ENCODE measurements at places on chromosomes 16 and 17.

- no peak for DNase-seq
These were observed 101.5 kb downstream of the CLEC16A start for GRCh38 chr16:11045846-11046245.

- peak; percentile 92 for DNase-seq
These were observed at the start of gene PIPOX for GRCh38 chr17:29042679-29043538. Gene PIPOX (plus strand): TSS chr17:29043141. CDS start chr17:29043226, 85 bp downstream.

DNA sequence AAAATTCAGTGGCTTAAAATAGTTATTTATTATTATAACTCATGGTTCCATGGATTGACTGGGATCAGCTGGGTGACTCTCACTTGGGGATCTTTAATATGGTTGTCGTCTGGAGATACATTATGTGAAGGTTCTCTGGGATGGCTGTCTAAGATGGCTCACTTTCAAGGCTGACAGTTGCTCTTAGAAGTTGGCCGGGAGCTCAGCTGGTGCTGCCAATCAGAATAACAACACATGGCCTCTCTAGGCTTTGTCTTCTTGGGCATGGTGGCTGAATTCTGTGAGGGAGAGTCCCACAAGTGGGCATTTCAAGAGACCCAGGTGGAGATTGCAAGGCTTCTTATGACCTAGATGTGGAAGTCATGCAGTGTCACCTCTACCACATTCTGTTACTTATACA, 269.7 kb downstream of the CA10 start:
- DNase-seq: no peak

- DNase-seq: no peak
These were observed 30.5 kb upstream of the CDH8 start for GRCh38 chr16:62066747-62067146.

- DNase-seq: peak; percentile 9
These were observed 6.2 kb downstream of the EFNB3 start for GRCh38 chr17:7711051-7711755.

- DNase-seq: no peak
These were observed 1.8 kb downstream of the DCTPP1 start for GRCh38 chr16:30428055-30428454.

DNA sequence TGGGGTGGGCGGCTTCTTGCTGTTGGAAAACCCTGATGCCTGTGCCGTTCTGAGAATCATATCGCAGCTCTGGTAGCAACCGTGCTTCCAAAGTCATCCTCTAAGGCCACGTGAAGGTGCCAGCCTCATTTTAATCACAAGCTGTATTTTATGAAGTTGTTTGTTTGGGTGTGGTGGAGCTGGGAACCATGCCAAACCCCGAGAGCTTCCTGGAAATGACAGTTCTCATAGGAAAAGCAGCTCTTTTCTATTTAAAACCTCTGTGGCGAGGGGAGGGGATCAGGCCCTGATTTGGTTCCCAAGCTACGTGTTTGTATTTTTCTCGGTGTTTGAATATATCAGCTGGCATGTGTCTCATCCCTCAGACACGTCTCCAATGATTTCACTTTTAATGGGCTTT, 21.7 kb downstream of the KNOP1 start:
- peak; percentile 80 for DNase-seq

DNA sequence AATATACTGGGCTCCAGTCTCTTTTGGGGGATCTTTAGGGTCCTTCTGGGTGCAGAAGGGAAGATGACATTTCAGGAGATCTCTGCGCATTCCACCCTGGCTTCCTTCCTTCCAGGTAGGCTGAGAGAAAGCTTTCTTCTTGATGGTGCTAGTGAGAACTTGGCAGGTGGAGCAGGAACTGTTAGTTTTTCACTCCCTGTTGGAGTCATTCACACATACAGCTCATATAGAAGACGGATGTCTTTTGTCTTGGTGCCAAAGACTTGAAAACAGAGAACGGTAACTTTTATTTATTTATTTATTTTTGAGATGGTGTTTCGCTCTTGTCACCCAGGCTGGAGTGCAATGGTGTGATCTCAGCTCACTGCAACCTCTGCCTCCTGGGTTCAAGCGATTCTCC, 43.9 kb downstream of the PITPNC1 start:
- no peak for DNase-seq

- DNase-seq: no peak
These were observed 47.0 kb downstream of the TMC6 start for GRCh38 chr17:78081551-78081950.

DNA sequence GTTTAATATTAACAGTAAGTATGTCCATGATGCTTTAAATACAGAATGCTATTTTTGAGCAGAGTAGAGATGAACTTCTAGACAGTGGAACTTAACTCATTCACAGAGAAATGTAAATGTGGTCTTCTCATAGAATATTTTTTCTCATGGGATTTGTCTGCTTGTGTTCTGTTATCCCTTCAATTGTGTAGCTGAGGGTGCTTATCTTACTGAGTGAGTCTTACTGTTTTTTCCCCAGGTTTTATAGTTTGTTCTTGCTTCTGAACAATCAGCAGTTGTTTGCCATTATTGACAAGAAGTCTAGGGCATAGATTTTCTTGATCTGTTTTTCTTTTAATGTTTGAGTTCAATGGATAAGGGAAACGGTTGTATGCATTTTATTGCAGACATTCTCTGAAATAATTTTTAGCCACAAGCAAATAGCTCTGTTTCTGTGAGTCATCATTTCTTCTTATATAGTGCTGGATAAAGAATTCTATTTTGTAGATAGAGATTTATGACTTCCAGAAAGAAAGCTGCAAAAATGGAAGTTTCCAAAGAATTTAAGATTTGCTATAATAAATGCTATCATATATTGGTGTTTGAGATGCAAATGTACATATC, 60.5 kb downstream of the NF1 start:
- no peak for DNase-seq

DNA sequence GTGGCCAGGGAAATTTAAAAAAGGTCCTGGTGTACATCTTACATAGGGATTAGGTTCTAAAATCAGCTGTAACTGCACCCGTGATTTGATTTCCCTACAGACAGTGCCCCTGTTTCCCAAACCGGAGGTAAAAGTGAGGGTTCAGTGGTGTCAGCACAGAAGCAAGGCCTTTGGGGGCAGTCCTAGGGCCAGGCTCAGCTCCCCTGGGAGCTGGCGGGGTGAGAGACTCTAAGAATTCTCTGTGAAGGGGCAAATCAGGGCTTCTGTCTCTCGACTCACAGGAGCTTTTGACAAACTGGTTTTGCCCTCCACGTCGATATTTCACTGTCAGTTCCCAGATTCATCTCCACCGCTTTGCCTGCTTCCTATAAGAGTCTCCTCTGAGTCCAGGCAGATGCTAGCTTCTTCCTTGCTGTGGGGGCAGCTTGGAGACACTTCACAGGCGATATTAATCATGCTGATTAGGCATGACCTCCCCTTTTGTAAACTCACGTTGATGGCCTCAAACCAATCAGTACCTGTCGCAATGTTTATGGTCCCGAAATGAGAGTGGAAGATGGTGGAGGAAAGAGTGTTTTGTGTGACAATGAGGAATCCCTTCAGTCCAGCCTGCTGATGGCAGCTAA, 234.2 kb upstream of the TOX3 start:
- DNase-seq: no peak

GRCh38 chr17:50613007-50613992, 21.4 kb upstream of the ABCC3 start:
- DNase-seq: no peak

- no peak for DNase-seq
These were observed 14.3 kb upstream of the SCIMP start for GRCh38 chr17:5248821-5249479.

DNA sequence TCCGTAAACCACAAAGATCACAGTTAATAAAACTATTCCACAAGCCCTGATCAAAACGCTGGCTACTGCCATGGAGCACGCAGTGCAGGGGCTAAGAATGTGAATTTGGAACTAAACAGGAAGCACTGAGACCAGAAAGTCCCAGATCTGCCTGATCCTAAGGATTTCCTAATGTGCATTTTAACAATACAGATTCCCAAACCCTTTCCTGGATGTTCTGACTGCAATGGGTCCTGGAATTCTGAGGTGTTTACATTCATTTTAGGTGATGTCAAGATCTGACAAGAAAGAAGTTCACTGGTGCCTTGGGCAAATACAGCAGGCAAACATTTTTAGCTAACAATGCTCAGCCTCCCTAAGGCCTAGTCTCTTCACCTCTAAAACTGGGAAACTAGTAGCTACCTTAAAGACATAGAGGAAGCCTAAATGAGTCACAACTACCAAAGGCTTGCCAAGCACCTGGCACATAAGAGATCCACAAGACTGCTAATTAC, 10.3 kb downstream of the NSMCE1 start:
- DNase-seq: no peak

- DNase-seq: no peak
These were observed 127.8 kb downstream of the CPPED1 start for GRCh38 chr16:12675852-12676251.

DNA sequence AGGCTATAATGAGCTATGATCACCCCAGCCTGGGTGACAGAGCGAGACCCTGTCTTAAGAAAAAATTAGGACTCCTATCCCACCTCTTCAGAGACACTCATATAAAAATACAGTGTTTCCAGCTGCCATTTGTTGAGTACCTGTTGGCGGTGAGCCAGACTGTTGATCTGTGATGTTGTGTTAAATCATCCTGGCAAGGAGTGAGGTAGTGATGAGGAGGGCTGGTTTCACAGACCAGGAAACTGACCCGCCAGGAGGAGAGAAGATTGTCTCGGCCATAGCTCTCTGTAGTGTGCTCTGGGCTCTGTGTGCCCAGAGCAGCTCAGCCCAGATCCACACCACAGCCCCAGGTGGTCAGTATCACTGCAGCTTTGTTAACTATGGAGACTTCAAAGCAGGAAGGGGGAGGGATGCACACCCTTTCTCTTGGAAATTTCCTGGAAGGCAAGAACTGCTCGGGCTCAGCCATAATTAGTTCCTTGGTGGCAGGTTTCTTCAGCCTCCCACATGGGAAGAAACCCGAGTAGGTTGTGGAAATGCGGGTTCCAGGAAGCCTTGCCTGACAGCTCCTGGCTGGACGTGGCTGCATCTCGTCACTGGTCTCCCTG, 343.0 kb downstream of the SNX29 start:
- DNase-seq: peak; percentile 85

GRCh38 chr17:27601069-27601974, 29.7 kb upstream of the LGALS9 start:
- peak; percentile 55 for DNase-seq

GRCh38 chr17:76077584-76078110, 1.3 kb upstream of the ZACN start:
- no peak for DNase-seq

DNA sequence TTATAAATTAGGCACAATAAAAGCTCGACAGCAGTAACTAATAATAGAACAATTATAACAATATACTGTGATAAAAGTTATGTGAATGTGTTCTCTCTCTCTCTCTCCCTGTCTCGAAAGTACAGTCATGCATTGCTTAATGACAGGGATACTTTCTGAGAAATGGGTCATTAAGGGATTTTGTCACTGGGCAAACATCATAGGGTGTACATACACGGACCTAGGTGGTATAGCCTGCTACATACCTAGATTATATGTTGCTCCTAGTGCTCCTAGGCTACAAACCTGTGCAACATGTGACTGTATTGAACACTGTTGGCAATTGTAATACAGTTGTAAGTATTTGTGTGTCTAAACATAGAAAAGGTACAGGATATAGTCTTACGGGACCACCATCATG, 6.9 kb downstream of the ZNRF1 start:
- no peak for DNase-seq

DNA sequence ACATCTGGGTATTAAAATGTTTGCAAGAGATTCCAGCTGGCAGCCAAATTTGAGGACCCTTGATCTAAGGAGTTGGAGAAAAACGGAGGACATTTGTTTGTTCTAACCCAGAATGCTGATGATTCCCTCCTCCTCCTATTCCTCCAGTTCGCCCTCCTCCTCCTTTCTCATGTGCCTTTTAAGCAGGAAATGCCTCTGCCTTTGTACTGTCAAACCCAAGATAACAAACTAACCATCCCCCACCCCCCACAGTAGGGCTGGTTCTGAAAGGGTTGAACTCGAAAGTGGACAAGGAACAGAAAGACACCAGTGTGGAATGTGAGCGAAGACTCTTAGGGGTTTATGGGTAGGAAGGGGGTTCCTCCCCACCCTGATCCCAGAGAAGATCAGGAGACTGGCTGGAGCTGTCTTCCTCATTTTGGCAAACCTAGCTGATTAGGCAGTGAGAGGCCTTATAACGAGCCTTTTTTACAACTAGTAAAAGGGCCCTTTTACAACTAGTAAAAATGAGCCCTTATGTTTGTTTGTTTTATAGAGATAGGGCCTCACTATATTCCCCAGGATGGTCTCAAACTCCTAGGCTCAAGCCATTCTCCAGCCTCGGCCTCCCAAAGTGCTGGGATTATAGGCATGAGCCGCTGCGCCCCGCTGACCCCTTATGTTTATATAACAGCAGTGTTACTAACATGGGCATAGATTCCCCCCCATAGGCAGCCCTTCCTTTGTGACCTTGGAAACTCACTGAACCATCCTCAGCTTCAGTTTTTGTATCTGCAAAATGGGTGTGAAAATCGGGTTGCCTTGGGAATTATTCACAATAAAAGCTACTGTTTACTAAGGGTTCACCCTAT, 975 bp downstream of the CHD9 start:
- DNase-seq: peak; percentile 25

DNA sequence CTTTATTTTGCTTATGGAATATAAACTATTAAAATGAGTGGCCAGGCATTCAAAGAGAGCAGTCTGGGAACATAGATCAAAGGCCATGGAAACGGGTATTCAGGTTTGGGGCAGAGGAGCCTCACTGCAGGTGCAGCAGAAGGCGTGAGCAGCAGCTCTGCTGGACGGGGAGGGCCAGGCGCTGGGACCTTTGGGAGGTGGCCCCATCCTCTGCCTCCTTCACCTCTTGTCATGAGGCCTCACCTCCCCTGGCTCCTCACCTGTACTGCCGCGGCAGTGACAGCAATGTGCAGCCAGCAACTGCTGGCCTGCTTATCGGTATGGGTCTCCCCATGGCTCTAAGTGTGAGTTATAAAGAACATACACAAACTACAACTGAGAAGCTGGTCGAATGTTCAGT, 109.4 kb downstream of the CDK5R1 start:
- no peak for DNase-seq

DNA sequence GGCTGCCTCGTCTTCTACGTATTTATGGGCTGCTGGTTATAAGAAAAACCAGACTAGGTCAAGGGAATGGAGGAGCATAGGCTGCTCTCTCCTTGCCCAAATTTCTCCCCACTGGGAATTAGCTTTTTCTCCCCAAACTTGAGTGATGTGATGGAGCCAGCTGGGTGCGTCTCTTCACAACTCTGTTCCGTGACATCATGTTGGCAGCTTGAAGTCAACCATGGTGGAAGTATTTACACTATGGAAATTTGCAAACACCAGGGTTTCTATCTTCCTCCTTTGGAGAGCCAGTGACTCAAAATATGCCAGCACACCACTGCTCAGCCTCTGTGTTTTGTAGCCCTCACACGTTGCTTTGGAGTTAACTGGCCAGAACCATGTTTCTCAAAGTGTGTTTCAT, 78.1 kb downstream of the OR1D5 start:
- DNase-seq: no peak

GRCh38 chr17:40331743-40332641, 23.0 kb downstream of the RARA start:
- no peak for DNase-seq

- DNase-seq: no peak
These were observed 63.9 kb downstream of the MARCHF10 start for GRCh38 chr17:62744259-62744658.

- DNase-seq: no peak
These were observed 489 bp downstream of the ZC3H18 start for GRCh38 chr16:88570691-88571092.

GRCh38 chr16:12120217-12120981, 143.9 kb downstream of the SNX29 start:
- DNase-seq: no peak

Data from NCI-H1105 treated with DMSO at 0.1 percent for 48 hours (cell line).